Head of caudate nucleus (tissue), 42 donors: ENCODE measurements at places on chromosomes 3 and 15.

- no peak for DNase-seq
Observed at GRCh38 chr3:194689493-194689944, 3.8 kb downstream of the FAM43A start.

DNA sequence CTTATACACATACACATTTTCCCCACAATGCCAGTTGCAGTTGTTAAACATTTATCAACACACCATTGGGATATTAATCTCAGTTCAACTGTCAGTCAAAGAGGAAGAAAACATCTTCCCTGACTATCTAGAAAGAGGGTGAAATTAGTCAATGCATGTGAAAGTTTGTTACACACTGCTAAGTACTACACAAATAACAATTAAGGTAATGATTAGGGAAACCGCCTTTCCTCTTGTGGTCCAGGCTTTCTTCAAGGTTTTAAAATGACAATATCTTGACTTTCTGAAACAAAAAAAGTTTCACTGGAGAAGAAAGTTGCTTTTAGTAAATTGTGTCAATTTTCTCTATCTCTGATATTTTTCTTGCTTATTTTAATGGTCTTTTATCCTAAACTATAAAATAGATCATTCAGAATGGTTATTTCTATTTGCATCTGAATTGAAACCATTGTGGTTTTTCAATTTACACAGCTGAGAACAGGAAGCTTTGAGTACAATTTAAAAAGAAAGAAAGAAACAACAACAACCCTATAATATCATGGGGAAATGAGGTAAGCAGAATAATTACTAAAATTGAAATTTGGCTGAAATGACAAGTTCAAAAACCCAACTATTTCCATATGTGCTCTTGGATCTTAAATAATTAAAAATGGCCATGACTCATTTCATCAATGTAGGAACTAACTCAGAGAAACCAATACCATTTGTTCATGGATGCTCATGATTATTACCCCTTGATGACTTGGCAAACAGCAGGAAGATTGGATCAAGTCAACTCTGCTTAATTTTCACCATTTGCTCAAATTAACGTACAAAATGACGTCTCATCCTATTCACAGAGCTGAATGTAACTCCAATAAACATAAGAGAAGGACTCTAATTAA is 31.7 kb downstream of the GPR149 start:
- no peak for DNase-seq

DNA sequence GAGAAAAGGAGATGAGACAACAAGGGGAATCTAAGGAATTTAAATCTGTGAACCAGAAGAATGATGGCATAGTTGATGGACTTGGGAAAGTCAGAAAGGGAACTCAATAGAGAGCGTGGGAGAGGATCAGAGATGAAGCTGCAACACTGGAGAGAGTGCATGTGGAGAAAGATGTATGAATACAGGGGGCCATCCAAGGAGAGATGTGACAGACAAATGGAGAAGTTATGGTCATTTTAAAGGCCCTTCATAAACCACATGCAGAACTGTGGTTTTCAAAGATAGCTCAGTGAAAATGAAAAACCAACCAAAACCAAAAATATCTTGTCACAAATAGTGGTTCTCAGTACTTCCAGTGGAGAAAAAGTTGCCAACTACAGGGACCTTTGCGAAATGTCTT is 265.2 kb downstream of the SUCLG2 start:
- no peak for DNase-seq

DNA sequence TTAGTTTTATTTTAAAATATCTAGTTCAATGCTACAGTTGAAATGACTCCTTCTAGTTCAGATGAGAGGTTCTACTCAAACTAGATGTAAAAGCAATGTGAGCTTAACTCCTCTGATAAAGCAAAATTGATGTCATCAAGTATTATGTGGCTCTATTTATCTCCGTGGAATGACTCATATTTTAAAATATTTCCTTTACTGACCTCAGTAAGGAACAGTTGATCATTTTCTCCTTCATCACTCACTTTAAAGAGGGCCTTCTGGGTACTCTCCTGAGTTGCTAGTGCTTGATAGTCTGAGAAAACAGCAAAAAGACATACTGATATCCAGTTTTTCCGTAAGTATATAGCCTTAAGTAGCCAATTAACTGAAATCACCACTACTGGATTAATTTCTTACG is 1099.3 kb downstream of the ROBO2 start:
- no peak for DNase-seq

- DNase-seq = no peak
Observed at GRCh38 chr3:22244761-22245521, 493.9 kb upstream of the ZNF385D start.

- DNase-seq = no peak
Observed at GRCh38 chr3:150515210-150515609, 31.1 kb downstream of the SERP1 start.

DNA sequence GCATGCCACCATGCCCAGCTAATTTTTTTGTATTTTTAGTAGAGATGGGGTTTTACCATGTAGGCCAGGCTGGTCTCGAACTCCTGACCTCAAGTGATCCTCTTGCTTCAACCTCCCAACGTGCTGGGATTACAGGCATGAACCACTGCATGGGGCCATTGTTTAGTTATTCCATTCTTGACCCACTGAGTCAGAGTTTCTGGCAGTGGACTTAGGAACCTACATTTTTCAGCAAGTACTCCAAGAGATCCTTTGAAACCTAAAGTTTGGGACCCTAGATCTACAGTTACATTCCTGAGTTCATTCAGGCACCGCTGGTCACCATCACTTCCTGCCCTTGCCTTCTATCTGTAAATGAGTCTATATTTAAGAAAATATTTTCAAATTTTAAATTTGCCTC is 1.4 kb upstream of the TNFSF10 start:
- no peak for DNase-seq

DNA sequence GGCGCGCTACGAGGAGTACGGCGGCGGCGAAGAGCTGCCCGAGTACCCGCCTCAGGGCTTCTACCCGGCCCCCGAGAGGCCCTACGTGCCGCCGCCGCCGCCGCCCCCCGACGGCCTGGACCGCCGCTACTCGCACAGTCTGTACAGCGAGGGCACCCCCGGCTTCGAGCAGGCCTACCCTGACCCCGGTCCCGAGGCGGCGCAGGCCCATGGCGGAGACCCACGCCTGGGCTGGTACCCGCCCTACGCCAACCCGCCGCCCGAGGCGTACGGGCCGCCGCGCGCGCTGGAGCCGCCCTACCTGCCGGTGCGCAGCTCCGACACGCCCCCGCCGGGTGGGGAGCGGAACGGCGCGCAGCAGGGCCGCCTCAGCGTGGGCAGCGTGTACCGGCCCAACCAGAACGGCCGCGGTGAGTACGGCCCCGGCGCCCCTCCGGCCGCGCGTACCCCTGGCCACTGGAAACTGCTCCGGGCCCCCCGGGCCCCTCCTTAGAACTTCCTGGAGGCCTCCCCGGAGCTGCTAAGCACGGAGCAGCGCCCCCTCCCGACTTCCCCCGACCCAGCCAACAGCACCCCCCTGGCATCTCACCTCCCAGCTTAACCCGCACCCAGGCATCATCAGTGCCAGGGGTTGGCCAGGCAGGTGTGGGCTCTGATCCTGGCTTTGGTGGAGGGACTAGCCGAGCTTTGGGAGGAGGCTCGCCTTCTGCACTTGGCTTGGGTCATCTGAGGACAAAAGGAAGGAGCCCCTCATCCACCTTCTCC is 1.4 kb downstream of the LOXL1 start:
- DNase-seq = peak; percentile 55

- DNase-seq = no peak
Observed at GRCh38 chr3:18593231-18593630, 168.1 kb upstream of the SATB1 start.

- DNase-seq = no peak
Observed at GRCh38 chr3:192577271-192577670, 150.1 kb downstream of the FGF12 start.

DNA sequence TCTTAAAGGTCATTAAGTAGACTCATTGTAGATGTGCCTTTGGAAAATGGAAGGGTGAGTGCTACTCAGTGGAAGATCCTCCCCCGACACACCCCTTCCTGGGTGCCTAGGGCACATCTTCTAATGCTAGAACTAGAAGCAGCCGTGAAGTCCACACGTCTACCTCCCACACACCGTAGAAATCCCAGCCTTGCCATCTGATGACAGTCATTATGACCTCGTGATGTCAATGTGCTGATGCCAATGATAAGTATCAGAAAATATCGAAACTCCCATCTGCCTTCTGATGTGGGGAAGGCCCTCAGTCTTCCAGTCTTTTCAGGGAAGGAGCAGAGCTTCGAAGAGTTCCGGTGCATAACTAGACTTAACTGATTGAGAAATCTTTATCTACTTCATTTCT is 282.1 kb upstream of the ROPN1 start:
- no peak for DNase-seq

DNA sequence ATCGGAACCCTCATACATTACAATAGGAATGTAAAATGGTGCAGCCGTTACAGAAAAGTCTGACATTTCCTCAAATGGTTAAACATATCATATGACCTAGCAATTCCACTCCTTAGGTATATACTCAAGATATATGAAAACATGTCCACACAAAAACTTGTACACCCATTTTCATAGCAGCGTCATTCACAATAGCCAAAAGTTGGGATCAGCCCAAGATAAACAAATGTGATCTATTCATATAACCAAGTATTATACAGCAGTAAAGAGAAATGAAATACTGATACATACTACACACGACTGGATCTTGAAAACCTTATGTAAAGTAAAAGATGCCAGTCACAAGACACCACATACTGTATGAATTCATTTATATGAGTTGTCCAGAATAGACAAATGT is 102.4 kb downstream of the MSL2 start:
- DNase-seq = no peak

DNA sequence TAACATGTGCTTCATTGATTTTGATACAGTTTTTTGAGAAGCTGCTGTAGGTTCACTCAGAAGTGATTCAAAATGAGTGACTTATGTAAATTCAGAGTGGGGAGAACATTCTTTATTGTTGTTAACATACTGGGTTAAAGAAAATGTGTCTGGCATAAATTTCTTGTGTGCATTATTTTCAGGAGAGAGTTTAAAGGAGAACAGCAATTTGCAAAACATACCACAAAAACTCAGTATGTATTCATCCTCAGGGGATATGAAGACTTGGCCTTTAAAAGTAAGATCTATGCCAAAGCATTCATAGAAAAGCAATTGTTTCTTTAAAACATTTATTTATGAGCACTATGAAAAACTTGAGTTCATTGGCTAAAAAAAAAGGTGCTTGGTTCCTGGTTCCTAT is 1089.8 kb downstream of the ROBO2 start:
- no peak for DNase-seq

DNA sequence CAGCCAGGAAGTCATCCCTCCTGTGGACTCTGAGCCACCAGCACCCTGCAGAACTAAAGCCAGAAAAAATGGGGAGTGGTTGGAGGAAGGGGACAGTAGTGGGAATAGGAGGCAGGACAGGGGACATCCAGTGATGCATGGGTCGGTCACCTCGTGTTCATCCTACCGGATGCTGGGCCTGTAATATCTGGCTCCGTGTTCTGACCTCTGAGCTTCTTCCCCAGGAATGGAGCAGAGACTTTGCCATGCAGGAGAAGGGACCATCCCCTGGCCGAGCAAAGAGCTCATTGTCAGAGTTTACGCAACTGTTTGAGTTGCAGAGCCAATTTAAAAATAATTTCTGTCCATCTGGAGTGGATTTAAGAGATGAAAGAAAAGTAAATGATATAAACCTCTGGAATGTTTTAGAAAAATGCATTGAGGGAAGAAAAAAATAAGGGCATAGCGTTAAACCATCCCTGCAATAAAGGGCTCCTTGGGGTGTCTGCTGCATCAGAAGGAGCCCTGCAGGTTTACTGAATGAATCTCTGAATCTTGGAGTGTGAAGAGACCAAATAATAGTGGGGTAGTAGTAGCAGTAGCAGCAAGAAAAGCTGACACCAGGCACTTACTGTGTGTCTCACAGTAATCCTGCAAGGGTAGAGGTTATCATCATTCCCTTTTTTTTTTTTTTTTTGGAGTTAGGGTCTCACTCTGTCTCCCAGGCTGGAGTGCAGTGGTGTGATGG is 70.9 kb downstream of the AAGAB start:
- no peak for DNase-seq

DNA sequence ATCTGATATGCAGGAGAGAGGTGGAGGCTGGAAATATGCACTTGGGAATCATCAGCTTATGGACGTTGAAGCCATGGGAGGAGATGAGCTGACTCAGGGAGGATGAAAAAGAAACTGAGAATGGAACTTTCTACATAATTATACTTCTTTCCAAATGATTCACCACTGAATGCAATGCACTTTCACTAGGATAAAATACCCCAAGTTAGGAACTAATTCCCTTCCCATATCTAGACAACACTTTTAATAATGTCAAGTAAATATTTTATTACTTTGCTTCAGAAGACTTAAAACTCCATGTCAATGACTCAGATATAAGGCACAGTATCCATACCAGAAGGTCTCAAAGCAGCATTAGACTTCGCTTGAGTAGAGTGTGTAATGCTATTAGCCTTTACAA is 24.2 kb downstream of the NPTN start:
- DNase-seq = no peak

- DNase-seq = no peak
Observed at GRCh38 chr15:38217788-38218609, 34.6 kb upstream of the SPRED1 start.

GRCh38 chr15:90901175-90902039 is 1.7 kb upstream of the MAN2A2 start:
- peak; percentile 63 for DNase-seq

DNA sequence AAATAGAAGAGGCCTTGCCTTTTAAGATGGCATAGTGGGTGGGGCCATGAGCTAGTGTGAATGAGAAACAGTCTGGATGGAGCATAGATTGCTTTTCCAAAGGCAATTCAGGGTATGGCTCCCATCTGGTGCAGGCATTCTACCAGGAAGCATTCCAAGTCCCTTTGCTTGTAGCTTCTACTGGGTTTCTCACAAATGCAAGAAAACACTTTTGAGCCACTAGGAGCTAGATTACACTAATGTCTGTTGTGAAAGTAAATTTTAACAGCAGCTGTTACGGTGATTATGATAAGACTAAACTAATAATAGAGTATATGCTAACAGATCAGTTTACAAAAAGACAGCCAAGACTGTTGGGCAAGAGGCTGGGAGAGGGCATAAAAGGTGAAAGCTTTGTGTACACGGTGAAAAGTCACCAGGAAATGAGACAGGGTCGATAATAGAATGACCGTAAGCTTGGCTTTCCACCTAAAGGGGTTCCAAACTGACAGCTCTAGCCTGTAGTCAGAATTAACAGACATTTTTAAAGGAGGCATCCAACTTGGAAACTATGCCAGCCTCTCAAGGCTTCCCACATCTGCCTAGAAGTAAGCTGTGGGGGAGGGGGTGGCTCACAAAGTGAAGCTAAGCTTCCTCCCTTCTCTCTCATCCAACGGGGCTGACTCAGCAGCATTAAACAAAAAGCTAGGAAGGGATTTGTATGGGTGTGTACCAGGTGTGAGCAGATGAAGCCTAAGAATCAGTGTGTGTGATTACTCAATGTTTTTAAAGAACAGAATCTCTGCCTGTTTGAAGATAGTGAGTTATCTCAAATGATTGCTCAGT is 61.1 kb upstream of the GPD1L start:
- peak; percentile 51 for DNase-seq

DNA sequence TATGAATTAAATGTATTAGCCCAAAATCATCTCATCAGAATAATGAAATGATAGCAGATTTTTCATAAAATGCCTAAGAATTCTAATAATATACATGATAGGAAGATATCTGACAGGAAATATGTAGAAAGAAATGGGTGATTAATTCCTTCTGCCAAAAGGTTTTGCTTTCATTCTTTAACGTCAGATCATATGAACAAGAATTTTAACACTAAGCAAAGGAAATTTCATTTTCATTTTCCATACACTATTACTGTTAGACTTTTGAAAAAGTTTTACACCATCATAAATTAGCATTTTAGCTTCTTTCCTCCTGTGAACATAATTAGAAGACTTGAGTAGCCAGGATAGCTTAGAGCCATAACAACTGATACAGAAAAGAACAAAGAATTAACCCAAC is 1099.9 kb downstream of the NSUN3 start:
- DNase-seq = no peak
